Subcutaneous preadipocyte (primary cell): ENCODE measurements at places on chromosomes 13 and 19. TPM values are rescaled to one million over a fixed set of nuclear protein-coding genes. Genes with fewer than 3 reads are reported as not detected.

Gene CCDC8
- 15.4 and 20.9 TPM in 2 replicates for total RNA-seq

Gene NRTN
- total RNA-seq, result 0.20 TPM in 1 of 2 replicates, not detected in the other

Gene PPP5C
- 61.0 and 72.3 TPM in 2 replicates for total RNA-seq

Gene TMEM161A
- total RNA-seq, result 24.8 and 25.0 TPM in 2 replicates

Gene CD79A
- not detected in 2 replicates for total RNA-seq

Gene CERS4
- total RNA-seq, result 15.6 and 29.8 TPM in 2 replicates

Gene DNAAF3
- 0.59 and 1.5 TPM in 2 replicates for total RNA-seq

Gene NKG7
- total RNA-seq, result not detected in 2 replicates

Gene LILRB4
- total RNA-seq, result not detected in 2 replicates

Gene DZIP1
- total RNA-seq, result 20.2 and 26.4 TPM in 2 replicates

Gene SYCN
- total RNA-seq, result not detected in 2 replicates

Gene DPF1
- total RNA-seq, result 0.73 and 2.7 TPM in 2 replicates

Gene FFAR1
- not detected in 2 replicates for total RNA-seq

Gene PRRG2
- 0.37 and 0.39 TPM in 2 replicates for total RNA-seq

Gene GPR180
- total RNA-seq, result 5.9 and 13.9 TPM in 2 replicates

Gene ZNF582
- 1.4 and 2.2 TPM in 2 replicates for total RNA-seq

Gene PRSS57
- total RNA-seq, result not detected in 2 replicates

Gene PDE4C
- total RNA-seq, result 0.20 TPM in 1 of 2 replicates, not detected in the other

Gene ADAT3
- 2.6 and 5.1 TPM in 2 replicates for total RNA-seq

Gene PRKCG
- total RNA-seq, result not detected in 2 replicates

Gene CNFN
- 0.37 TPM in 1 of 2 replicates, not detected in the other for total RNA-seq

Gene BCAM
- 1.8 and 2.2 TPM in 2 replicates for total RNA-seq
